ENCODE measurements at places on chromosomes 5 and 9.

DNA sequence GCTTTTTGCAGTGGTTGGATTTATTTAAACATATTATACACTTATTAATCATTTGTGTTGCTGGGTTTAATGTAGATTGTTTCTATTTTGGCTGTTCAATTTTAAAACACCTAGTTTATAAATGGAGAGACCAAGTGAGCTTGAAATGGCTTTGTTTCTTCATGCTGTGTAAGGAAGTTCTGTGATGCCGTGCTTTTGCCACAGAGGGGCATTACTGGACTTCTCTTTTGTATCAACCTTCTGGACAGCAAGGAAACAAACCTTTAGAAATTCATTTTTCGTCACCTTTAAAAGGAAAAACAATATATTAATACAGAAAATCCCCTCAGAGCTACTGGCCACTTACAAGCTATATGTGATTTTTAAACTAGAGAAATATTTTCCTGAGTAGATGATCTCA, 81.9 kb downstream of the DMRTA1 start:
- no peak for DNase-seq

- DNase-seq, result no peak
Observed at GRCh38 chr9:129779560-129780190, 23.3 kb upstream of the TOR1B start.

DNA sequence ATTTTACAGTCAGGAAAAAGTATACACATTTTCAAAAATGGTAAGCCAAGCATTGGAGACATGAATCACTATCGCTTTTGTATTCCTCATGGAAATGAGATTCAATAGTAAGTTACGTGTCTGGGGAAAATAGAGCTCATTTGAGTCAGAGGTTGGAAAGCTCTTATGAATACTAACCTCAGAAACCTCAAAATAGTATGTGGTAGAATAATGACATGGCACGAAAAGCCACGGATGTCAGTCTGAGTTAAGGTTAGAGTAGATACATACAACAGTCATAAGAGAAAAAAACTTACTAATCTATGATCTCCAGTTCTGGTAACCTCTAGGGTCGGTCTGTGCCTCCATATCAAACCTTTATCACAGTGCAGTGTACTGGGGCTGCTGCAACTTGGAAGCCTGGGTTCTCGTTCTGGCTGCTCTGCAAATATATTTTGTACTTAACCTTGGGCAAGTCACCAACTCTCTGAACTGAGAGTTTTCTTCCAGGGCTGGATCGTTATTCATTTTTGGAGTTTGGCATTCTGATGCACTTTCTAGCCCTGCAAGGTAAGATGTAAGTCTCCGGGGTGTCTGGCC, 31.8 kb downstream of the MAP1B start:
- DNase-seq, result no peak

GRCh38 chr9:18238254-18238653, 235.7 kb upstream of the ADAMTSL1 start:
- DNase-seq, result no peak

- no peak for DNase-seq
Observed at GRCh38 chr5:176846335-176847140, 36.2 kb downstream of the UNC5A start.

- DNase-seq, result no peak
Observed at GRCh38 chr5:170405817-170406216, 16.6 kb upstream of the KCNMB1 start.

DNA sequence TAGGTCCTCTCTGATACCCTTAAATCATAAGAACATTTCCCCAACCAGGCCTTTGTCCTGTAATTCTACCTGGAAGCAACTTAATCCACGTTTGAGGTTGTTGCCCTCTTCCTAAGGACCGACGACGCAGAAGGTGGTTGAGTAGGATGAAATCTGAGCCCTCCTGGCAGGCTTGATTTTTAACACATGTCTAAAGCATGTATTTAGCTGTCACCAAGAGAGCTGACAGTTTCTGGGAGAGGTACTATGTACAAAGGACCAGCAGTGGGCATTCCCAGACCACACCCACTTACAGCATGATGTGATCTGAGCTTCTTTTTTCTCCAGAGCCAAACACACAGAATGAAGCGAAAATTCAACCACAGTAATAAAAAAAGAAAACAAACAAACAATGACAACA, 260.9 kb downstream of the SH3GL2 start:
- DNase-seq, result no peak

DNA sequence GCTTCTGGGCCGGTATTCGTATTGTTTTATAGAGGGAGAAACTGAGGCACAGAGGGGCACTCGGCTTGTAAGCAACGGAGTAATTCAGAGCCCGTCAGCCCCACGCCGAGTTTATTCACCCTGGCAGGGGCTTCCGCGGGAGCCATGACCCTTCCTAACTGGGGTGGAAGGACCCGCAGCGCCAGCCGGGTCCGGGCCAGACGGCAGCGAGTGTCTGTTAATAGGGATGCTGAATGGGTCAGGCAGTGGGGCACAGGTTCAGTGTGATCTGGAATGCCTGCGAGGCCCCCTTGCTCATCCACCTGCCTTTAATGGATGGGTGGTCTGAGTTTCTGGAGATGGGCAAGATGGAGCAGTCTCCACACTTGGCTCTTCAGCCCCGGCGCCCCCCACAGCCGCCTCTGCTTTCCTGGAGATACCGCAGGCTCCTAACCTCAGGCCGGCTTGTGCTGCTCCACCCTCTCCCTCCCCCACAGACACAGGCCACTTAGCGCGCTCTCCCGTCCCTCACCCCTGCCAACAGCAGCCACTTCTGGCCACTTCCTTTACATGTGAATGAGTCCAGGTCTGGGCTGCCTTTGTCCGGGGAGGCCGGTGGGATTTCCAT, 147.1 kb downstream of the ERCC6L2 start:
- DNase-seq, result peak; percentile 57

DNA sequence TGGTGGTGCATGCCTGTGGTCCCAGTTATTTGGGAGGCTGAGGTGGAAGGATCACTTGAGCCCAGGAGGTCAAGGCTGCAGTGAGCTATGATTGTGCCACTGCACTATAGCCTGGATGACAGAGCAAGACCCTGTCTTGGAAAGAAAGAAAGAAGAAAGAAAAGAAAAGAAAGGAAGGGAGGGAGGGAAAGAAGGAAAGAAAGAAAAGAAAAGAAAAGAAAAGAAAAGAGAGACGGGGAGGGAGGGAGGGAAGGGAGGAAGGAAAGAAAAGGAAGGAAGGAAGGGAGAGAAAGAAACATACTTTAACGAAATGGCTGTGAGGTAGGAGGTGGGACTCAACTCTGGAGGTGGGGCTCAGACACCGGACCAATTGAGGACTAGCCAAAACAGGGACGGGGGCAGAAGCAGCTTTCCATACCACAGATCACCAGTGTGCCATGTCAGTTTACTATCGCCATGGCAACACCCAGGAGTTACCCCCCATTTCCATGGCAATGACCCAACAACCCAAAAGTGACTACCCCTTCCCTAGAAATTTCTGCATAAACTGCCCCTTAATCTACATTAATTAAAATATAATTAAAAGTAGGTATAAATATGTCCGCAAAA, 21.3 kb downstream of the PTGES start:
- DNase-seq, result no peak

GRCh38 chr5:81006947-81007636, 46.9 kb downstream of the RASGRF2 start:
- peak; percentile 53 for DNase-seq

GRCh38 chr9:121201045-121201737, 478 bp downstream of the RAB14 start:
- peak; percentile 71 for DNase-seq

Measured in CD8-positive, alpha-beta T cell (primary cell).